ENCODE measurements at places on chromosomes 2 and 18.

- no peak for DNase-seq
These were observed 80.2 kb downstream of the RAB3GAP1 start for GRCh38 chr2:135132314-135132713.

GRCh38 chr18:62721839-62722795, 6.8 kb downstream of the PHLPP1 start:
- DNase-seq, result peak; percentile 69

DNA sequence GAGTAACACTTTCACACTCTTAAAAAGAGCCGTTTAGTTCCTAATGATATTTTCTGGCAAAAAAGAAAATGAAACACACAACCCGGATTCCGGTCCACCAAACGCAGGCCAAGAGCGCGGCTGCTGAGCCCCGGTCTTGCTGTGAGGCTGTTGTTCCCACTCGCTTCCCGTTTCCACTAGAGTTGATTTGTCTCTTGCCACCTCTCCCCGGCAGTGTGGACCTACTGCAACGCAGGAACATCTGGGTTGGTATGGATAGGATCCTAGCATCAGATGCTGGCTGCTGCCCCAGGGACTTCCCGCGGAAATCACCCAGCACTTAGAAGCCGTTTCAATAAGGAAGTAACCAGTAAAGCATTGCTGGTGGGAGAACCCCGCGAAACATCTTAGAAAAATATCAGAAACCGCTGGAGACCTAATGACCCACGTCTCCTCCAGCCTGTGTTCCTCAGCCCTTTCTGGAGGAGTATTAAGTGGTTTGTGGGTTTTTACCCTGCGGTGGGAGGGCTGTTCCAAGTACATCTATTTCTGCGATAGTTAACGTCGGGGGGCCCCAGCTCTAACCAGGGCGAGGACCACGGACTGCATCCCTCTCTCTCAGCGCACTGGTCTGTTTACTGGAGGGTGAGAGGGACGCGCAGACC, 939 bp downstream of the DOCK10 start:
- DNase-seq, result peak; percentile 78

GRCh38 chr2:8277921-8278571, 403.8 kb upstream of the ID2 start:
- no peak for DNase-seq
